Stimulated activated CD8-positive, alpha-beta memory T cell treated with anti-CD3 and anti-CD28 coated beads, Interleukin-4, amount 100 ng/mL, for 1 hour (primary cell): ENCODE measurements at places on chromosomes 4 and X.

DNA sequence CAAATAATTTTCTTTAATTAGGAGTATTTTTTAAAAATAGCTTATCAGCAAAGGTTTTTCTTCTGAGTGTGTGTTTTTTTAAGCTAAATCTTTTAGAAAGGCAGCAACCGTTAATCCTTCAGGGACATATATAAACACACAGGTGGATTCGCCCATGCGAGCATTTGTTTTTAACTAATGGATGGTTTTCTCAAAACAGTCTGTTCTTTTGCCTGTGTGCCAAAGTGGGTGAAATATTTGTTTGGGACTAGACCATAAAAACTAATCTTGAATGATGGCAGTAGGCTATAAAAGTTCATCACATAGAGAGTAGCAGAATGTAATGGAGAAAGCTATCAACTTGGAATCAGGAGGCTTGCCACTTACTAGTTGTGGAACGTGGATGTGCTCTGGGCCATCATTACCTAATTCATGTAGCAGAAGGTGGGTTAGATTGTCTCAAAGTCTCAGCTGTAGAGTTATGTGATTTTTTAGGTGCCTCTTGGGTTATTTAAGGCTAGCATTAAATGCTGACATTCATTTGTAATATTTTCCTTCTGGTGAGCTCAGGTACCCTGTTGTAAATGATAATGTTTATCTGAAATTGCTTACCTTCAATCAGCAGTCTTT, 7.4 kb upstream of the TAPT1 start:
- no peak for DNase-seq

- DNase-seq: no peak
Measured at GRCh38 chr4:57043347-57044251, 64.9 kb downstream of the POLR2B start.

DNA sequence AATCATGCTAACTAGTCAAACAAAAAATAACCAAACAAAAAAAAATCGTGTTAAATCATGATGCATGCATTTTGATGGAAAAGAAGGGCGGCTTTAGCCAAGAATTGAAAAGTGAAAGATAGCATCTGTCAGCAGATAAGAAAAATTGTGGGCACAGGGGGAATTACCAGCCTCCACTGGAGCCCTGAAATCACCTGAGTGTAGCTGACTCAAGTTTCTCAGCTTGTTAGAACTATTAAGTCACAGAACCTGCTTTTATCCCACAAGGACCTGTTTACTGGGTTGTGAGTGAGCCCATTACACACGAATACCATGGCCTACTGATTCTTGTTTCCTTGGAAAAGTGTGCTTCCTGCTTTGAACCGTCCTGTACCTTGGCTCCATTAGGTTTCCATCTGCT, 85.2 kb downstream of the COX18 start:
- DNase-seq: no peak

DNA sequence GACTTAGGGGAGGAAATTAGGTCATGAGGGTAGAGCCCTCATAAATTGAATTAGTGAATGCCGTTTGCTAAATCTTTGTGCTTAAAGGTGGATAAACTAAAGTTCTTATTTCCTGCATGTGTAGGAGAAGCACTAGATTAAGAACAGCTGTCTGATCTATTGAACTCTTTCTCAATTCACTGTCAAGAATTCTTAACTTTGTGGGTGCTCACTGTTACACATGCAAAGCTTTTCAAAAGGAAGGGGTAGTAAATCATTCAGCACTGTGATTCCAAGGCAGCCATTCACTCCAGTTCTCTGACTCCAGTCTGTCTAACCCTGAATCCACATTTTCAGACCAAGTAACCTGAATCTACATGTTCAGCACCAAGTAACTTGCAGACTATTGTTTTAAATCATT, 1520.1 kb downstream of the PCDH18 start:
- no peak for DNase-seq

DNA sequence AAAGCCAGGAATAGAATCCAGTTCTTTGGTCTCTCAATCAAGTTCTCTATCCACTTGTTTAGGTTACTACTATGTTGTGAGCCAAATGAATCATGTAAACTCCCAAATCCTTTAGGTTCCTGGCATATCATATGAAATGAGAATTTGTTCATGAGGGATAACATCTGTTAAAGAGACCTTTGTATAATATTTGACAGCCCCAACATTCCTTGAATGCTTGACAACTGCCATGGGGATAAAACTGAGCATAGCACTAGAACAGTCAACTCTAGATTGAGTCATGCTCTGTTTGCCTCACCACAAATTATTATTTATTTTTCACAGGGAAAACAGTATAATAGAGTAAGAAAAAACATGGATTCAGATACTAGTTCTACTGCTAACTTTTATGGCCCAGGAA, 93.3 kb downstream of the NAA11 start:
- DNase-seq: no peak

DNA sequence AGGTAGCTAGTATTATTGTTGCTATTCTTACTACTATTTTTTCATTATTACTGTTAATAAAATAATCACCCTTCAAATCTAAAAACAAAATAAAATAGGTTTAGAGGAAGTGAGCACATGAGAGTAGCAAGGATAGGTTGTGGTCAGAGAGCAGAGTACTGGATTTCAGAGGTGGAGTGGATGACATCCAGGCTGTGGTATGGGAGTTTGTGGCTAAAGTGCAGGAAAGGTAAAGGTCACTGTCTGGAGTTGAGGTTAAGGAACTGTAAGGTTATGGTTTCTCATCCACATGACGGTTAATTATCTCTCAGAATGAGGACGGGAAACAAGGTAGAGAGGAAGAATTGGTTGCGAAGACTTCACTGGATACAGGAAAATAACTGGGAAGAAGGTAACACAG, 27.7 kb downstream of the STEEP1 start:
- DNase-seq: no peak

GRCh38 chr4:176839656-176840055, 46.9 kb upstream of the VEGFC start:
- DNase-seq: no peak
